ENCODE measurements at places on chromosomes 5 and 9.

DNA sequence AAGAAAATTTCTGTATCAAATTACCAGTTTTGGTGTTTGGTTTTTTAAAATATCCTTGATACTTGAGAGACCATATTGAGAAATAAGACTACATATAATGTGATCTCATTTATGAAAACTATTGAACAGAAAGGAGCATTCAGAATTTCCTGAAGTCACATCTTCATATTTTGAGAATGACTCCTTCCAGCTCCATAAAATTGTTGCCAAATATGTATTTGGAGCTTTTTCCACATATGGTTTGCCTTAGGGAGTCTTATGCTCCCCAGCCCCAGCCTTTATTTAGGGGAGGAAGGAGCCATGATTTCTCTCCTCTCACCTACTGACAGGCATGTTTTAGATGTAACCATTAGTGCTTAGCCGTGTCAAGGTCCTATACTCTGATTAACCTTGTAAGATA, 51.1 kb downstream of the GCNT1 start:
- peak; percentile 78 for DNase-seq

- DNase-seq: no peak
Observed at GRCh38 chr9:128587453-128587852, 35.1 kb downstream of the SPTAN1 start.

DNA sequence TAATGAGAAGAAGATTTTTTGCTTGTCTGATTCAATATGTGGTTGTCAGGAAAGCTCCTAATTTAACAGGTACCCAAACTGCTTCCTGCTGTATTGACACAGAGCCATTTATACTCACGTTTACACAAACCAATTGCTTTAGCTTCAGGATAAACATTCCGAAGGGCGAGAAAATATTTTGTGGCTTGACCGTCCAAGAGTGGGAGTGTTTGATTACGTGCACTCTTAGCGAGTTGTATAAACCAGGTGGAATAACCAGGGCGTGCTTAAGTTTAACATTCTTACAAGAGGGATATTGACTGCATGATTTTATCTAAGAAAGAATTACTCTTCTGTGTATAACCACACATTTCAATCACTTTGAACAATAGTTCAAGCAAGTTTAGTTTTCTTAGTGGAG, 278.7 kb upstream of the TYRP1 start:
- no peak for DNase-seq

DNA sequence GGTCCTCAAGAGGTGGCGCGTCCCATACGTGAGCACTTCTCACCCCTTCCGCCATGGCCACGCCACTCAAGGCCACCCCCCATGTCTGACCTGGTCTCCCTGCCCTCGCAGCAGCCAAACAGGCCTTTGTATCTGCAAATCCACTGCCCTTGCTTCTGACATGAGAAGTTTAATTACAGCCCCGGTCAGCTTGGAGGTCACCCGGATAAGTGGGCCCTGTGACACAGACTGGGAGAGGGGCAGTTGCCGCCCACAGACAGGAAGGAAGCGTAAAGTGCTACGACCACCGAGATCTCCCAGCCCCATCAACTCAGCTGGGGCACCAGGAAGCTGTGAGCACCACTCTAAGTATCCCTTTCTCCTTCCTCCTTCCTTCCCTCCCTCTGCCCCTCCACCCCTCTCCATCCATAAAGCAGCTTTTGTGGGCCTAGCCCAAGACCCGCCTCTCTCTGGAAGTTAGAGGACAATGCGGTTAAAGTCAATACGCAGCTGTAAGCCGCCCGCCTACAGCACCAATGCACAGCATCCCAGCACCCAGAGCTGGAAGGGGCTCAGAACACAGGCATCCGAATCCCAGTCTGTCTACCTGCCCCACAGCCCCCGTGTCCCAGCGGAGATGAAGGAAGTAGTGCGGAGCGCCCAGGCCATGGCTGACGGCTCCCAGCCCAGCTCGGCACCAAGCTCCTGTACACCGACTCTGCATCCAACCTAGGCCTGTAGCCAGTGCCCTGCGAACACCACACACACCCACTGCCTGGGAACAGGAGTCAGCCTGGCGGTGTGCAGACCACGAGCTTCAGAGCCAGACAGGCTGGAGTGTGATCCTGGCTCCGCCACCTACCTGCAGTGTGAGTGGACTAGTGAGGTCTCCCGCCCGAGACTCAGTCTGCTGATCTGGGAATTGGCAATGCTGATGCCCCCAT, 44.8 kb upstream of the RNF130 start:
- no peak for DNase-seq

DNA sequence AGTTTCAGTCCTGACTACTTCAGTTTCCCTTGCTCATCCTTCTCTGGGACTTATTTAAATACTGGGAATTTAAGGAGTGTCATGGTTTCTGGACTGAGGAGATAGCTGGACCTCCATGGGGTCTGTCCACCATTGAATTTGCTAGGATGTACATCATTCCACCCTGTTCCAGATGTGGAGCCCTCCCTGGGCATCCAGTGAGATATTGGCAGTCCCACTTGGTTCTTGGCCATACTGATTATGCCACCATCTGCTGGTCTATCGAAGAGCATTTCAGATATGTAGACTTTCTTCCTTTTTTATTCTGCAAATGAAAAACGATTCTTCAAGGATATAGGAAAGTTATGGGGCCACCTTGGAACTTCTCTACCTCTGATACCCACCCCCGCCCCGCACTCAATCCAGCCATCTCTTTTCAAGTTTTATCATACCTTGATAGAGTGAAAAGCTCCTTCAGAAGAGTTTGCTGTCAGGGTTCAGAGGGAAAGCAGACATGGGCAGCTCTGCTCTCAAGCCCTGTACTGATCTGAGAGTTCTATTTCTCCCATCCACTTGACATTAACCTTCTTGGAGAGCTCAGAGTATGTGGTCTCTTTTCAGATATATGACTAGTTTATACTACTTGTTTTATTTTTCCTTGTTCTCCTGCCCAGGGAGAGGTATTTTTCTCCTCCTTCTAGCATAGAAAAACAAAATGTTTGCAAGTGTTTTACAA, 490.7 kb upstream of the SGCD start:
- DNase-seq: no peak

GRCh38 chr5:139669662-139670368, 21.7 kb downstream of the CXXC5 start:
- DNase-seq: no peak

- no peak for DNase-seq
Observed at GRCh38 chr9:92737216-92737606, 27.4 kb downstream of the BICD2 start.

- DNase-seq: no peak
Observed at GRCh38 chr5:8473827-8474568, 605.0 kb downstream of the MTRR start.

GRCh38 chr5:83740741-83741140, 20.1 kb upstream of the HAPLN1 start:
- DNase-seq: no peak

GRCh38 chr5:91219803-91220371, 163.2 kb downstream of the ARRDC3 start:
- DNase-seq: no peak

- DNase-seq: no peak
Observed at GRCh38 chr5:59560553-59560952, 333.0 kb downstream of the PDE4D start.

- no peak for DNase-seq
Observed at GRCh38 chr9:21510806-21511205, 28.7 kb upstream of the IFNE start.

DNA sequence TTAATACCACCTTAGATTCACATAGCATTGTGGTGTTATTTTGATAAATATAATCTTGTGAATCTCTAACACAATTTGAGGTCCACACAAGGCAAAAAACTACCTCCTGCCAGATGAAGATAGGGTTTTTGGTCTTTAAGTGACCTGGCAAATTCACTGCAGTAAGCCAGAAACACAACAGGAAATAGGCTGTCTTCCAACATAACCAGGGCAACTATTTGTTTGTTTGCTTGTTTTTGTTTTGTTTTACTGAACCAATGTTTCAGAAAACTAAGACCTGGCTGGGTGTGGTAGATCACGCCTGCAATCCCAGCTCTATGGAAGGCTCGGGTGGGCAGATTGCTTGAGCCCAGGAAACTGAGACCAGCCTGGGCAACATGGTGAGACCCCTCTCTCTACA, 95.5 kb downstream of the USP20 start:
- no peak for DNase-seq

GRCh38 chr9:113566712-113567071, 103.2 kb downstream of the RGS3 start:
- no peak for DNase-seq

GRCh38 chr5:151630088-151630487, 39.0 kb upstream of the FAT2 start:
- DNase-seq: no peak

- peak; percentile 24 for DNase-seq
Observed at GRCh38 chr9:96875461-96876142, 21.3 kb upstream of the ZNF782 start.

DNA sequence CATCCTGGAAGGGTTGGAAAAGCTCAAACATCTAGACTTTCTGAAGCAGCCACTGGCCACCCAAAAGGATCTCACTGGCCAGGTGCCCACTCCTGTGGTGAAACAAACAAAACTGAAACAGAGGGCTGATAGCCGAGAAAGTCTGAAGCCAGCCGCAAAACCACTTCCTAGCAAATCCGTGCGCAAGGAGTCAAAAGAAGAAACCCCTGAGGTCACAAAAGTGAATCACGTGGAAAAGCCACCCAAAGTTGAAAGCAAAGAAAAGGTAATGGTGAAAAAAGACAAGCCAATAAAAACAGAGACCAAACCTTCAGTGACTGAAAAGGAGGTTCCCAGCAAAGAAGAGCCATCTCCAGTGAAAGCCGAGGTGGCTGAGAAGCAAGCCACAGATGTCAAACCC, 87.6 kb downstream of the MAP1B start:
- DNase-seq: no peak

GRCh38 chr5:136901-137300, 44.9 kb downstream of the PLEKHG4B start:
- DNase-seq: no peak

DNA sequence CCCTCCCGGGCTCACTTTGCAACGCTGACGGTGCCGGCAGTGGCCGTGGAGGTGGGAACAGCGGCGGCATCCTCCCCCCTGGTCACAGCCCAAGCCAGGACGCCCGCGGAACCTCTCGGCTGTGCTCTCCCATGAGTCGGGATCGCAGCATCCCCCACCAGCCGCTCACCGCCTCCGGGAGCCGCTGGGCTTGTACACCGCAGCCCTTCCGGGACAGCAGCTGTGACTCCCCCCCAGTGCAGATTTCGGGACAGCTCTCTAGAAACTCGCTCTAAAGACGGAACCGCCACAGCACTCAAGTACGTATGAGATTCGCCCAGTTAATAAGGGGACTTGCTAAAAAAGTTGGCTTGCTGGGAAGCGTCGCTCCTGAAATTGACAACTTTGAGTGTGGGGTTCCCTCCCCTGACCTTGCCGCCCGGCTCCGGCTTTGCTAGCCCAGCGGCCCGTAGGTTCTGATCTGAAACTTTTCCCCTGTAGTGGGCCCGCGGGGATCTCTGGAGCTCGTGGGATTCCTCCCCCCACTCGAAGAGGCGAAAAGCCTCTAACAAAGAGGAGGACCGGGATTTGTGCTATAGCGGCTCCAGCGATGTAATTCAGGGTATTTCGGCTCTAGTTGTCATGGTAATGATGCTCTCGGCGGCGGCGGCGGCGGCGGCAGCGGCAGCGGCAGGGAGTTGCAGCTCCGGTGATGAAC, 572 bp downstream of the NR4A3 start:
- DNase-seq: no peak

Data from fibroblast of skin of left biceps (primary cell).